ENCODE measurements at places on chromosomes 1 and 21. TPM values are rescaled to one million over a fixed set of nuclear protein-coding genes. Genes with fewer than 3 reads are reported as not detected.

- peaks cover 18% of the 10 kb centered on the region for H3K27me3 ChIP-seq
- peaks cover 2% of the 10 kb centered on the region for H3K4me1 ChIP-seq
- no peak overlapping the region for H3K4me3 ChIP-seq
- no peak overlapping the region for H3K27ac ChIP-seq
- no peak for DNase-seq
- no peaks in the 10 kb centered on the region for H3K36me3 ChIP-seq
These were observed 1.3 kb upstream of the CD58 start for GRCh38 chr1:116572099-116572498.

GJA5 gene
- not detected for total RNA-seq

DNA sequence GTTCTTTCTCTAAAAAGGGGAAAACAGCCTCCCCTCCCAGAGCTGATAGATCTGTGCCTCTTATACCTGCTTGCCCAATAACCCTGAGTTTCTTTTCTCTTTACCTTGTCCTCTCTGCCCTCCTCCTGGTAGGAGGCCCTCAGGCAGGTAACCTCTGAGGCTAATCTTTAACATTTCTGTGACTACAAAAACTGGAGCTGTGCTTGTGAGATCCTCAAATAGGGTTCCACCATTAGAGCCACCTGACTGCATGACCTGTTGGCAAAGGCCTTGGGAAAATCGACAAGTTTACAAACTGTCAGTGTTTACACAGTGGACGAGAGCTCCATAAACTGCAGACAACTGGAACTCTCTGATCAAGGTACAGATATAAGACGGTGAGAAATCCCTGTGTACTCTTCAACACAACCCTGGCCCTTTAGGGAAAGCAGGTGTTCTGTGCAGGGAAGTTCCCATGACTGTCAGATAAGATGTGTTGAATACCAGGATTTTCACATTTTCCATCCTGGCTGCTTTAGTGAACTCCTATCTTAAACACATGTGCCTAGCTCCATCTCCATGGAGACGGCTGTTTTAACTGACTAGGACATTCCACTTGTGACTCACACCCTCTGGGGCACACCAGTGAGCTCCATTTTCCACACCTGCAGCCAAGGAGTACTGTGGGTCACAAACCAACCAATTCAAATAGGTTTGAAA, 38.3 kb downstream of the ECE1 start:
- peaks cover 36% of the 10 kb centered on the region for H3K36me3 ChIP-seq
- H3K4me3 ChIP-seq, result no peak overlapping the region
- H3K27me3 ChIP-seq, result no peaks in the 10 kb centered on the region
- peak; percentile 96 for DNase-seq
- H3K27ac ChIP-seq, result no peak overlapping the region

DNA sequence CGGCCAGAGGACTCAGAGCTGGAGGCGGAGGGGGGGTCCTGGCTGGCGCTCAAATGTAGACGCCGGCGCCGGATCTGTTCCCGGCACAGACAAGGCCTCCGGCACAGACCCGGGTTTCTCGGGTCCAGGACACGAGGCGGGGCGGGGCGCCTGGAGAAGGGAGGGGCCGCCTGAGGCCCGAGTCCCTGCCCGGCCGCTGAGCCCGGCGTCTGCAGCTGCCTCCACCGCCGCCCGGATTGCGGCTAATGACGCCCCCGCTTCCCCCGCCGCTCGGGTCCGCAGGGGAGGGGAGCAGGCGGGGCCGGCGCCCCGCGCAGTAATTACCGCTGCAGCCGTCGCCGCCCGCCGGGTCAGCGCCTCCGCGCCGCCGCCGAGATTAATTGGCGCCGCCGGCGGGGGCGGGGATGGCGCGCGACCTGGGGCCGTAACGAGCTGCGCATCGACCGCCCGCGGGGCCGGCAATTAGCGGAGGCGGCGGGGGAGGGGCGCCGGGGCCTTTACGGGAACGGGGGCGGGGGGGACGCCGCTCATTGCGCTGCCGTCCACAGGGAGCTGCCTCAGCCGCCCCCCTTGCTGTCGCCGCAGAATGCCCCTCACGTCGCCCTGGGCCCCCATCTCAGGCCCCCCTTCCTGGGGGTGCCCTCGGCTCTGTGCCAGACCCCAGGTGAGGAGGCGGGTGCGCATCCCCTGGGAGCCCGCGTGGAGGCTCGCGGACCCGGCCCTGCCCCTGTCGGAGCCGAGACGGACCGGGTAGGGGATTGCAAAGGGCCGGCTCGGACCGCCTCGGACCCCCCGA, 17.3 kb downstream of the NOC2L start:
- H3K4me3 ChIP-seq, result peak overlapping the region; percentile 42
- no peaks in the 10 kb centered on the region for H3K27me3 ChIP-seq
- peak; percentile 51 for DNase-seq
- peak overlapping the region; percentile 43 for H3K27ac ChIP-seq
- peaks cover 52% of the 10 kb centered on the region for H3K4me1 ChIP-seq

CCDC27 gene
- total RNA-seq, result not detected
